GM12878 (cell line): ENCODE measurements at places on chromosomes 3 and 15. TPM values are rescaled to one million over a fixed set of nuclear protein-coding genes. Genes with fewer than 3 reads are reported as not detected.

SPG11 gene
- total RNA-seq: 59.2 and 59.3 TPM in 2 replicates

OR5K4 gene
- total RNA-seq: not detected in 2 replicates

DNA sequence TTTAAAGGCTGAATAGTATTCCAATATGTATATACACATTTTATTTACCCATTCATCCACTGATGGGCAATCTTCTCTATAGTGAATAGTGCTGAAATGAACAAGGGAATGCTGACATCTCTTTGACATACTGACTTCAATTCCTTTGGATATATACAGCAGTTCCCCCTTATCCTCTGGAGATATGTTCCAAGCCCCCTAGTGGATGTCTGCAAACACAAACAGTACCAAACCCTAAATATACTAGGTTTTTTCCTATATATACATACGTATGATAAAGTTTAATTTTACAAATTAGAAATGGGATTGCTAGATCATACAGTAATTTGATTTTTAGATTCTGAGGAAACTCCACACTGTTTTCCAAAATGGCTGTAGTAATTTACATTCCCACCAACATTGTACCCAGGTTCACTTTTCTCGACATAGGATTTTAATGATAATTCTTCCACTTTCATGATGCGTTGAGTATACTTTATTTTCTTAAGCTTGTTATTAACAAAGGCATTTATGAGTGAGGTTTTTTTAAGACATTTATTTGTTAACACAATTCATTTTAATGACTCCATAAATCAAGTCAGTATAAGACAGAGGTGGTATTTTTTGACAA is 38.2 kb downstream of the VPS13C start:
- DNase-seq: no peak

GMPS gene
- total RNA-seq: 108 and 113 TPM in 2 replicates

GRCh38 chr15:58398071-58398470 is 33.7 kb upstream of the LIPC start:
- no peak for DNase-seq

GHSR gene
- total RNA-seq: not detected in 2 replicates

GRCh38 chr15:62052713-62053112 is 7.5 kb downstream of the VPS13C start:
- no peak for DNase-seq
